Stimulated activated CD8-positive, alpha-beta memory T cell treated with anti-CD3 and anti-CD28 coated beads, Interleukin-7, amount 100 ng/mL, for 4 hours (primary cell): ENCODE measurements at places on chromosomes 2 and 18.

- no peak for DNase-seq
These were observed 31.4 kb downstream of the SEMA4F start for GRCh38 chr2:74685408-74685807.

- DNase-seq: no peak
These were observed 174.3 kb downstream of the ERBB4 start for GRCh38 chr2:212364112-212364985.

- no peak for DNase-seq
These were observed 77.8 kb upstream of the STK17B start for GRCh38 chr2:196249171-196249570.

DNA sequence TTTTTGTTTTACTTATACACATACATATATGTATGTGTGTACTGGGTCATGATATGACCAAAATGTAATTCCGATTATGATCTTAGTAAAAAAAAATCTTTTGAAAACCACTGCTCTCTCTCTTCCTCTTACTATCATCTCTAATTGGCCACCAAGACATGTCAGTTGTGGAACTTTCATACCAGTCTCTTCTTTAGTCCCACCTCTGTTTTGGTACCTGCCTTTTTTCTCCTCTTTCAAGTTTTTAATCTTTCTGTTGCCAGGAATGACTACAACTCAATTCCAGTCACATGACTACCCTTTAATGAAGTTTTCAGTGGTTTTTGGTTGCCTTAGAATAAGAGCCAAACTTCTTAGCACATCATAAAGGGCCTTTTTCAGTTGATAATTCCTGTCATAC is 17.1 kb downstream of the RBM44 start:
- DNase-seq: no peak

- DNase-seq: no peak
These were observed 84.2 kb downstream of the DYNC1I2 start for GRCh38 chr2:171771463-171771862.

DNA sequence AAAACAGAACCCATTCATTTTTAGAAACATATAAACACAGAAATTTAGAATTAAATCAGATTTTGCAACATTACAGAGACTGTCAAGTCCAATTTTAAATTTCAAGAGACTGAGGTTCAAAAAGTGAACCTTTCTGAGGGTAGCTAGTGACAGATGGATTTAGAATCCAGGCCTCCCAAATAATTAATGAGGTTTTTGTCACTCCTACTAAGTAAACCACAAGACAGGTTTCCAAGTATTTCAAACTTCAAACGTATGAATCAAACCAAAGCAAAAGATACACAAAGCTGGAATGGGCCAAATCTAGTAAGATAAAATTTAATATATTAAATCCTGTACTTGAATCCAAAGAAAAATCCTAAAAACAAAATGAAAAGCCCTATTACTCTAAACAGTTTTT is 25.3 kb downstream of the PPP4R3B start:
- DNase-seq: no peak

GRCh38 chr2:108128249-108128648 is 111.5 kb upstream of the SULT1C3 start:
- no peak for DNase-seq

- no peak for DNase-seq
These were observed 40.5 kb upstream of the EMILIN2 start for GRCh38 chr18:2805970-2806943.

DNA sequence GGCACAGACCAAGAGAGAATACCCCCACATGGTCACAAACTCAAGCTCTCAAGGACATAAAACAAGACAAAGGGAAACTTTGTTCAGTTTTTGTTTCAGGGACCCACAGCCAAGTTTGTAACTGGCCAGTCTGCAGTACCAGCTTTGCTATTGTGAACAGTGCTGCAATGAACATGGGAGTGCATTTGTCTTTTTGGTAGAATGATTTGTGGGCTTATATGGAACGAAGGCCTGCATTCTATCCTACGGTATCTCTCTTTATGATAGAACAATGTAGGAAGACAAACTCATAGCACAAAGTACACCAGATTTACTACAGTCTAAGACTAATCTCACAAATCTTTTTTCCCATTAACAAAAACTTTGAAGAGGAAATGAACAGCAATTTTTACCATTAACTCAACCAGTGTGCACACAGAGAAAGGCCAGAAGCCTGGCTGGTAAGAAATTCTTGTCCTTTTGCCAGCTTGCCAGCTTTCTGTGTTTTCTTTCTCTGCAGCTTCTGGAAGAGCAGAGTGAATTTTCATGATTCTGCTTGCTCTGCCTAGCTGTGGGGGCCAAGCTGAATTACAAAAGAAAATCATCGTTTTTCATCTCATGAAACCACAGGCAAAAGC is 37.1 kb upstream of the FEZ2 start:
- no peak for DNase-seq

GRCh38 chr2:128617661-128618060 is 299.0 kb upstream of the HS6ST1 start:
- no peak for DNase-seq

DNA sequence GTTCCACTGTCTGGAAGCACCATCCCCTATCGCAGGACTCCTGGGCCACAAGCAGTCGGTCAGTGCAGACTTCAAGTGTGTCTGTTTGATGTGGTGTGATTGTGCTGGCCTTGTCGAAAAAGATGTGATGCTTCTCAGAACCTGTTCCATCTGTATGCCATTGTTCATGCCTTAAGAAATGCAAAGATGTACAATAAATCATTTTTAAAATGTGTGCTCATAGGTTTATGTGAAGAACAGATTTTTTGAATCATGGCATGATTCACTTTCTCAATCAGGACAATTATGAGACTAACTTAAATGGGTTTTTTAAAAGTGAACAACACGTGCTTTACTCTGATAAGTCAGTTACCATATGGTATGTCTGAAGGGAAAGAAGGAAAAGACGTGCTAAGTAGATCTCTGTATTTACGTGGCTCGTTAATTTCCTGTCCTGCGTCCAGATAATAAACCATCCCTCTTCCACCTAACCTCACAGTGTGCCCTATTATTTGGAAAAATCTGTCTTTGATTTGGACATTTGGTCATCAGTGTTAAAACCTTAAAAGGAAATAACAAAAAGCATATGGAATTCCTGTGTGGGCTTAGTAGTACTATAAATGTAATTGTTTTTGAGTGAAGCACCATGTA is 54.9 kb downstream of the PRKRA start:
- DNase-seq: no peak

GRCh38 chr2:209690029-209690754 is 81.4 kb upstream of the UNC80 start:
- DNase-seq: no peak

DNA sequence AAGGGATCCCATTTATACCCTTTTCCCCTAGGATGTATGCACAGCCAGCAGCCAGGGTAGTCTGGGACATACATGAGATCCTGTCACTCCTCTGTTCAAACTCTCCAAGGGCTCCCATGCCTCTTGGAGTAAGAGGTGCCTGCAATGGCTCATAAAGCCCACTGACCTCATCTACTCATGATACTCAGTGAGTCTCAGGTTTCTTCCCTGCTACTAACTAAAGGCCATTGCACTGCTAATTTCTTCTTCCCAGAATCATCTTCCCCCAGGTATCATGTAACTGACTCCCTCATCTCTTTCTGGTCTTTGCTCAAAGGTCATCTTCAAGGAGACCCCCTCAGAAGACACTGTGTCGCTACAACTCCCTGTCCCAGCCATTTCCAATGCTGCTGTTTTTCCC is 68.2 kb downstream of the CCBE1 start:
- DNase-seq: no peak

DNA sequence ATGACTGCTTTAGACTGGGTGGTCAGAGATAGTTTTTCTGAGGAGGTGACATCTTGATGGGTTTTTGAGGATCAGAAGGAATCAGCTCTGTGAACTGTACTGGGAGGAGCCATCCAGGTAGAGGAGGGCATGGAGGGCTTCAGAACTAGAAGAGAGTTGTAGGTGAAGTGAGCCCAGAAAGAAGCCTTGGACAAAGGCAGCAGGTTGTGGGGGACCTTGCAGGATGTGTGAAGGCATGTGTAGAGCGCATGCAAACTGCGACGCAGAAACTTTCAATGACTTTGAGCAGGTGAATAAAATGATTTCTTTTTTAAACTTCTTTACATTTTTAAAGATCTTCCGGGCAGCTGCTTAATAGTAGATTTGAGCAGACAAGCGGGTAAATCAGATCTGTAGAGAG is 83.9 kb upstream of the SIX2 start:
- DNase-seq: no peak
